ENCODE measurements at places on chromosomes 5 and 9.
A peak's percentile ranks its signal among the peaks of the same experiment; 100 is the strongest.

- no peak for DNase-seq
Observed at GRCh38 chr9:94719878-94720277, 6.6 kb upstream of the AOPEP start.

GRCh38 chr5:176458904-176459561, 10.8 kb downstream of the FAF2 start:
- DNase-seq: no peak

DNA sequence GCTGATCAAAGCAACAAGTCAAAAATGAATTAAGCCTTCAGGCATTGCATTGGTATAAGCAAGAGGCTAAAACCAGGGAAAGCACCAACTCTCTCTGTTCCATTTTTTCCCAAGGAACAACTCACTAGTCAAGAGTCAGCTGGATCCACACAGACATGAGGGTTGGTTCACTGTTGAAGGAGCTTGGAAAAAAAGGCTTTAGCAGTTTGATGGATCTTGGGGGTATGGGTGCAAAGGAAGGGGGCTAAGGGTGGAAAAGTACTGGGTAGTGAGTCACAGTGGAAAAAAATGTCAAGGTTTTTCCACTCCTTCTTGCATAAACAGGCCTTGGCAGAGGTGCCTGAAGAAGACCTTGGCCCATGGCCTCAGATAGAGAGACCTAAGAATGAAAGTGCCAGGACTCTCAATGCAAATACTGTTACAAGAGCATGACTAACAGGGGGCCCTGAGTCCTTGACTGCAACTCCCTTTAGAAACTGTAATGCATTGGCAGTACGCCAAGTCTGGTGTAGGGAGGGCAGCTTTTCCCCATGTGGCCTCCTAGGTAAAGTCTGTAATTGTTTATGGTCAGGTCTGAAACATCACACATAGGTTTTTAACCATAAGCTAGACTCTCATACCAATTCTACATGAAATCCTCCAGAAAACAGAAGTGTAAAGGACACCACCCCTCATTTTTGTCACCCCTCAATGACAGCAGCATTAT, 23.7 kb downstream of the ACTL7A start:
- DNase-seq: no peak

GRCh38 chr9:135157856-135158563, 70.5 kb downstream of the OLFM1 start:
- DNase-seq: no peak

DNA sequence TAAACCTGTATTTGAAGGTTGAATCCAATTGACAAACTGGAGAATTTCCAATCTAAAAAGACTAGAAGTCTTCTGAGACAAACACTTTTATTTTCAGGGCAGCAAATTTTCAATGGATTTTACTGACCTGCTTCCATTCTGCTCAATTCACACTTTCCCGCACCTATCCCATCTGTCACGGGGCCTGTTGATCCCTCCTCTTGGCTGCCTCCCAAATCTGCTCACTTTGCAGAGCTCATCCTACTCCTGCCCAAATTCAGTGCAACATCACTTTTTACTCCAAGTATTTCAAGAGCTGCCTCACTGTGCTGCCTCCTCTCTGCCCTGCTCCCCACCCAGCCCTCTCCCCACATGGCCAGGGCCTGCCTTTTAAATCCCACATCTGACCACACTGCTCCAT, 35.1 kb downstream of the GOLM1 start:
- no peak for DNase-seq

DNA sequence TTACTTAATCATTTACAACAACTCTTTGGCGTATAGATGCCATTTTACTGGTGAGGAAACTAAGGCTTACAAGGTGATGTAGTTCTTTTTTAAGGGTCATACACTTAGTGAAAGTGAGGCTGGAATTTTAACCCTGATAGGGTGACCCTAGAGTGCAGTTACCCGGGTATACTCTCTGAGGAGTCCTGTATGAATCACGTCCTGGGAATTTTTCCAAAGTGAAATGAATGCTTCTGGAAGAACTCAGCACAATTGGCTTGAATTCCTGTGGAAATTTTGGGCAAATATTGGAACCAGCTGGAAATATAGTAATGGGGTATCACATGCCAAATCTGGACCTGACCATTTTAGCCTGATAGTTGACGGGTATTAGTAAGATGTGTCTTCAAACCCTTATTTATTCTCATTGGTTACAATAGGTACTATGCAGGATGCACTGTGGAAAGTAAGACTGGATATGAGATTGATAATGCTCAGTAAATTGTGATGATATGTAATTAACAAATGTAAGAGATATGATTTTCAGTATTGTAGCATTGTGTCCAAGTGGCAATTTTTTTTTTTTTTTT, 14.8 kb downstream of the SUB1 start:
- peak; percentile 74 for DNase-seq

- no peak for DNase-seq
Observed at GRCh38 chr9:127415657-127416056, 8.5 kb upstream of the ZNF79 start.

GRCh38 chr5:140383300-140383699, 18.3 kb upstream of the ANKHD1 start:
- no peak for DNase-seq

GRCh38 chr5:84092738-84093137, 291.9 kb downstream of the EDIL3 start:
- DNase-seq: no peak

DNA sequence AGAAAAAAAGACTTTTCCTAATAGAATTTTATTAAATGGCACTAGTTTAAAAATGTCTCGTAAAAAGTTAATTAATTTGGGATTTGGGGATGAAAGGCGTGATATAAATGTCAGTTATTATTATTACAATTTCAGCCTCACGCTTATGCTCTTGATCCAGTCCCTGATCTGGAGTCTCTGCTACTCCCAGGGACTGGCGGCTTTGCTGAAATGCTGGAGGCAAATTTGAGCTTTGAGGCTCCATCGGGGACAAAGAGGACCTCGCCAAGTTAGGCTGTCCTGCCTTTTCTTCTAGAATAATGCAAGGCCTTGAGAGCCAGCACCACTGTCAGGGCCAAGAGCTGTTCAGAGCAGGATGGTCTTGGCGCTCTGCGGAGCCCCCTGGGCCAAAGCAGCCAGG, 69.7 kb downstream of the ZNF618 start:
- DNase-seq: no peak

DNA sequence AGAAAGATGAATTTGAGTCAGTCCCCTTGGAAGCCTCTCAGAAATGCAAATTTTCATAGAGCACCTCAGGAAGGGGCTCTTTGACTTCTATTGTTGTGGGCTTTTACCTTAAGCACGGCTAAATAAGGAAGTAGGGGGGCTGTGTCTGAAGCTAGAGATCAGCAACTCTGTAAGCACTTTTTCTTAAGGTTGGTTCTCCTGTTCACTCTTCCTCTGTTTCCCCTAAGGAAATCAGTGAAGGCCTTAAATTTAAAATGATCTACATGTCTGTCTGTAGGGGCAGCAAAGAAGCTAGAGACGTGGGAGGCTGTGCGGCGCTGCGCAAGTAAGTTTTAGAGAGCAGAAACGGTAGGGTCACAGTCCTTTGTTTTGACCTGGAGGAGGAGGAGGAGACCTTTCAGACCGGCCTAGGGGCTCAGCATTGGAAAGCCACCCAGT, 1.2 kb upstream of the CDC14B start:
- no peak for DNase-seq

- DNase-seq: no peak
Observed at GRCh38 chr5:168365581-168366081, 74.2 kb downstream of the WWC1 start.

Data from SW 1271 (cell line).